ENCODE measurements at places on chromosomes 2 and 18.

DNA sequence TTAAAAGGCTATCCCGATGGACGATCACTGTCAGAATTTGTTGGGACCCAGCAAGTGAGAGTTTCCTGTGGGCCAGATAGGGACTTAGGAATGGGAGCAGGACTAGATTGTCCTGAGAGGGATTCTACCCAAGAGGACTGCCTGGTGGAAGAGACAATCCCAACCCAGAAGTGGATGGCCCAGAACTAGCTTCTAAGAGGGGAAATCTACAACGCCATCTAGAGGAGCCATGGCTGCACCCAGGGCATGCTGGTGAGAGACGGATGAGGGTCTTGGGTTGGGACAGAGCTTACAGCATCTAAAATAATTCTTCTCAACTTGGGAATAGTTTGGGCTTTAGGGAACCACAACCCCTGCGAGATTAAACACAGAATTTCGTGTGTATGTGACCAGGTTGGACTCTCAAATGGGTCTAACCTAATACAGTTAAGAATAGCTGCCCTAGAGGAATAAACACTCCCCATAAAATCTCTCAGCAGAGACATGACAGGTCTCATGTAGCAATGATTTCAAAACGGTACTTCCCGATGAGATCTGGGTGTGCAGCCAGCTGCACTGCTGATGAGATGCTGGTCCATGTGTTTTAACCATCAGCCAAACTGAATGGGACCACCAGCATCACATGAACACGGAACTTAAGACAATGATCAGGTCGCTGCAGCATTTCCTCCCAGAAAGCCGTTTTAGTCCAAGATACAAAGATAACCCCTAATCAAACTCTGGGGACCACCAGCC, 50.8 kb downstream of the CCBE1 start:
- no peak for DNase-seq

GRCh38 chr2:160445673-160446072, 47.9 kb downstream of the RBMS1 start:
- DNase-seq = no peak

GRCh38 chr2:218997731-218998130, 4.5 kb upstream of the CRYBA2 start:
- DNase-seq = no peak

- DNase-seq = no peak
Measured at GRCh38 chr2:207432453-207432852, 97.3 kb upstream of the CREB1 start.

- DNase-seq = no peak
Measured at GRCh38 chr2:144607891-144608521, 88.1 kb upstream of the ZEB2 start.

All from T1000 (cell line).